IMR-90 (cell line): ENCODE measurements at places on chromosomes 3 and 15. TPM values are rescaled to one million over a fixed set of nuclear protein-coding genes. Genes with fewer than 3 reads are reported as not detected.
A peak's percentile ranks its signal among the peaks of the same experiment; 100 is the strongest.

GRCh38 chr3:58531956-58532355, 5.0 kb downstream of the ACOX2 start:
- no peak for DNase-seq

- no peak for DNase-seq
These were observed 75.4 kb downstream of the WWTR1 start for GRCh38 chr3:149582395-149582794.

Gene SPG21
- 60.8 and 65.3 TPM in 2 replicates for total RNA-seq

Gene IL20RB
- total RNA-seq = 0.56 and 0.72 TPM in 2 replicates

- DNase-seq = peak; percentile 86
These were observed 183.8 kb upstream of the KCNMB2 start for GRCh38 chr3:178352326-178353005.

GRCh38 chr15:69914960-69915359, 182.8 kb downstream of the TLE3 start:
- no peak for DNase-seq

Gene LRTM1
- not detected in 2 replicates for total RNA-seq

DNA sequence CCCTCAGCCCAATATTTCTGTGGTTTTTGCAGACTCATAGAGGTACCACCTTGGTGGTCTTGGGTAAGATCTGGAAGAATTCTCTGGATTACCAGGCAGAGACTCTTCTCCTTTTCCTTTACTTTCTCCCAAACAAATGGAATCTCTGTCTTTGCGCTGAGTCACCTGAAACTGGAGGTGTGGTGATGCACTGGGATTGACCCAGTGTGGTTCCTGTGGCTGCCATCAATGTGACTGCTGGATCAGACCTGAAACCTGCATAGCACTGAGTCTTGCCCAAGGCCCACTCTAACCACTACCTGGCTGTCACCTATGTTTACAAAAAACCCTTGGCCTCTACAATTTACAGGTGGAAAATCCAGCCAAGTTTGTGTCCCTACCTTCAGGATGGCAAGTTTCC, 295.3 kb downstream of the RBMS3 start:
- DNase-seq = no peak

Gene GOLGA8T
- total RNA-seq = not detected in 2 replicates

- DNase-seq = no peak
These were observed 1141.4 kb downstream of the TBL1XR1 start for GRCh38 chr3:176055836-176056235.

DNA sequence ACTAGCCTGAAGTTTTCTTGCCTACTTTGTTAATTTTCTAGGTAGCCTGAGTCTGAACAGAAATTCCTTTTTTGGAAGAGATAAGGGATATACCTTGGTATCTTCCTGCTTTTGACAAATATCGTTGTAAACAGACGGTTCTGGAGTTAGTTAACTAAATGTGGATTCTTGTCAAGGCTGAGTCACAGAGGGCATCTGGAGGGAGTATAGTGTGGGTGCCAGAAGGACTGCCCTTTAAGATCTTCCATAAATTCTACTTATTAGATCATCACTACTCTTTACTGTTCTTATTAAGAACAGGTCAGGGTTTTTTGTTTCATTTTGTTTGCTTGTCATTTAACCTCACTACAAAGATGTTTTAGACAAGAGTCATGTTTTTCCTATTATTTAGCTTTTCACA, 125.3 kb upstream of the SKOR1 start:
- no peak for DNase-seq

DNA sequence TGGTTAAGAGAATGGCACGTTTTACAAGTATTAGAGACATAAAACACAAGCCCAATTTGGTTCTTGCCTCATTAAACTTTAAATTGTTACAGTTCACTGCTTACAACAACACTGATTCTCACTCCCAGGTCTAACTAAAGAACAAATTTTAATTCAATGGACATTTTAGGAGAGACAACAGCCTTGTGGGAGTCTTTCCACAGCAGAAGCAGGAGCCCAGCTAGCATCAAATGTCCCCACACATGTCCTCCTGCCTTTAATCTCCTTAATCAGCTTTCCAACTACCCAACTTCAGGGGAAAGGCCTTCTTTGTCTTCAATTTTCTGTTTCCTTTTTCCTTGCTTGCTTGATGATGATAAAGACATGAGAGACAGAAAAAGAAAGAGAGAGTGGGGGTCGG, 287.8 kb upstream of the WNT5A start:
- DNase-seq = no peak

DNA sequence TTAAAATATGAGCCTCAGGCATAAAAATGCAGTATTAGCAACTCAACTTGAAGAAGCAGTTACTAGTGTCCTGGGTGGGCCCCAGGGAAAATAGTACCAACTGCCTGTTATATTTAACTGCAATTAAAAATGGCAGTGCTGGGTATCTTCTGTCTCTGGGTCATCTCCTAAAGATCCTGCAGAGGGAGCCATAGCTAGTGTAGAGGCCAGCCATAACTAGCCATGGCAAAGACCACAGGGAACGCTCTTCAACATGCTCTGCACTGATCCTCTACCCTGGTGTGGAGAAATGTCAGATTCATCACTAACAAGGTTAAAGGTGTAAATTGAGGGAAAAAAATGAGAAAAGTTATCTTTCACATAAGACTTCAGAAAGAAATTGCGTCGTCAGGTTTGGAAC, 181.3 kb downstream of the SNRPN start:
- DNase-seq = peak; percentile 15

GRCh38 chr3:29083081-29083480, 197.8 kb upstream of the RBMS3 start:
- DNase-seq = no peak

DNA sequence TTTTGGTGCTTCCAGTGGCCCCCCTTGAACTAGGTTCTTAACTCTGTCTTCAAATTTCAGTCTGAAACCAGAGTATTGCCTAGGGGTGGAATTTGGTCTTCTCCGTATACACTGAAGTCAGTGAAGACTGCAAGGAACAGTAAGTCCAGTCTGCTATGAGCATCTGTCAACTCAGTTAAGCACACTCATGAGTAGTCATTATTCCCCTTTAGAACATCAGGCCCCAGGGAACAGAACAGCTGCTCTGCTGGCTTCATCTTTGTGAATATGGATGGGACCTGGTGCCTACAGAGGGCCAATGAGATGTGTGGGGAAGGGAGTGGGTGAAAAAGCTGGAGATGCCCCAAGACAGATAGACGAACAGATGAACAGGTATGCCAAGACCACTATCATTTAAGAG, 85.2 kb upstream of the PRR23C start:
- DNase-seq = no peak

Gene PPARG
- 21.9 and 23.8 TPM in 2 replicates for total RNA-seq

Gene GJD2
- total RNA-seq = not detected in 2 replicates

DNA sequence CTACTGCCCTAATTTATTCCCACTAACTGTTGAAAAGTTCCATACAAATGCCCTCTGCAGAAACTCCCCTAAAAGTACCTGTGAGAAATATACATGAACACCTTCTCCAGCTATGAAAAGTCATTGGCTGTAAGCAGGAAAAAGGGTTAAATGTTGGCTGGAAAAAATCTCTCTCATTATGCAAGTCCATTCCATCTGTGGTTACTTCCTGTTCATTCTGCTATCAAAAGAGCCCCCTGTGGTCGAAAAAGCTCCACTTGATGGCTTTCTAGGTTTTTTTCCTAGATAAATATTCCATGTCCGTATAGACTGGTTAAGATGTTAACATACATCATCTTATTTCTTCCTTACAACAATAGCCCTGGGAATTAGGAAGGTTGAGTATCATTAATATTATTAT, 56.2 kb upstream of the AKAP13 start:
- DNase-seq = no peak

Gene ROBO1
- 53.9 and 60.8 TPM in 2 replicates for total RNA-seq

Gene SLITRK3
- not detected in 2 replicates for total RNA-seq

Gene KLHL40
- not detected in 2 replicates for total RNA-seq

Gene ST3GAL6
- total RNA-seq = 0.36 and 1.4 TPM in 2 replicates

GRCh38 chr15:33136353-33136752, 58.2 kb downstream of the FMN1 start:
- no peak for DNase-seq

DNA sequence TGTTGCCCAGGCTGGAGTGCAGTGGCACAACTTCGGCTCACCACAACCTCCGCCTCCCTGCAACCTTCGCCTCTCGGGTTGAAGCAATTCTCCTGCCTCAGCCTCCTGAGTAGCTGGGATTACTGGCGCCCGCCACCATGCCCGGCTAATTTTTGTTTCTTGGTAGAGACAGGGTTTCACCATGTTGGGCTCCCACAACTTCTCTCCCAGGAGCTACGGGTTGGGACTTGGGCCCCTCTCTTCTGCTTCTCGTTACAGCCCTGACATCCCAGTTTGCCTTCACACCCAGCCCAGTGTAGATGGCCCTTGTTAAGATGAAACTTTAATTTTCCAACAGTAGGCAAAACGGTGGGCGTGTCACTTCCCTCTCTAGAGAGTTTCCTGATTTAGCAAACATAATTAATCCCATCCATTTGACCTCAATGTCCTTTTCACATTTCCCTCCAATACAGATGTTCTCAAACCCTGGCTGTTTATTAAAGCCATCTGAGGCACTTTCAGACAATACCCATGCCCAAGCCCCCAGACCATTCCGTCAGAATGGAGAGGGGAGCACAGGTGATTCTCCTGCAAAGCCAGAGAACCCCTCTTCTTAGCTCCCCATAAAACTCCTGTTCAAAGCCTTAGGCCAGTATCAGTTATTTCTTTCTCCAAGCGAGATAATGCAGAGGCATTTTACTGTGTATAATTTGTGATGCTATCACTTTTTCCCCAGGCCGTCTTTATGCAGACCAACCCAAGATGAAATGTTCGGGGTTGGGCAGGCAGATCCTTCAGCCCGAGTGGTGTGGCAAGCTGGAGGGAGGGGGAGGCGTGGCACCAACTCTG, 245.7 kb downstream of the XXYLT1 start:
- no peak for DNase-seq

GRCh38 chr15:36371509-36371908, 207.9 kb upstream of the CDIN1 start:
- DNase-seq = peak; percentile 47

GRCh38 chr3:7226393-7226792, 365.5 kb downstream of the GRM7 start:
- DNase-seq = no peak

DNA sequence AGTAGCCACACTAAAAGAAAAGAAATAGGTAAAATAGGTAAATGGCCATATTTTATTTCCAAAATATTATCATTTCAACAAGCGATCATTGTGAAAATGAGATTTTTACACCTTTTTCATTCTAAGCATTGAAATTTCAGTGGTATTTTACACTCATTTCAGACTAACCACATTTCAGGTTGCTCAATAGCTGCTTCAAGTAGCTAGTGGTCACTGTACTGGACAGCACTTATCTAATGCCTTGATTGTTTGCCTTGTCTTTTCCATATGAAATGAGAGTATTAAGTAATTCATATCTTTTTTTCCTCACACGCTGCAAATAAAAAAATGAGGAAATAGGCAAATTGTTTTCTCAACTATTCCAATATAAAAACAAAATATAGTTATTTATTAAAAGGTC, 332.8 kb downstream of the NLGN1 start:
- peak; percentile 25 for DNase-seq

DNA sequence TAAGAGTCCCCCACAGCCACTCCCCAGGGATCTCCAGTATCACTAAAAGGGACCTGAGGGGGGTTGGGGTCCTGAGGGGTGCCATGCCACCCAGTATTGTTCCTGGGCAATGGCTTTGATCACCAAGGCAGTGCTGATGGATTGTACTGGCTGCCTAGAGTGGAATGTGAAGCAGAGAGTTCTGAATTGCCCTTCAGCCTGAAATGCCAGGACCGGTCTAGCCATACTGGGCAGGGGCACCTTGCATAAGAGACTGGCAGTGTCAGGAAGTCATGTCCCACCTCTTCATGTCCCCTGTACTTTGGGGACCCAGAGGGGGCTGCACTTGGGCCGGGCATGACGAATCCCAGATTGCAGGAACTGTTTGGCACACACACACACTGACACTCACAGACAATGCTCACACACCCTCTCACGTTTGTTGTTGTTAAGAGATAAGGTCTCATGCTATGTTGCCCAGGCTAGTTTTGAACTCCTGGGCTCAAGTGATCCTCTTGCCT, 4.5 kb upstream of the TKT start:
- DNase-seq = no peak

Gene LIPH
- total RNA-seq = 0.28 and 0.36 TPM in 2 replicates

- DNase-seq = no peak
These were observed 372.7 kb downstream of the ROBO2 start for GRCh38 chr3:77412584-77412983.

Gene TAGLN3
- total RNA-seq = 3.2 and 3.6 TPM in 2 replicates

Gene MESP2
- total RNA-seq = 0.18 and 0.28 TPM in 2 replicates

DNA sequence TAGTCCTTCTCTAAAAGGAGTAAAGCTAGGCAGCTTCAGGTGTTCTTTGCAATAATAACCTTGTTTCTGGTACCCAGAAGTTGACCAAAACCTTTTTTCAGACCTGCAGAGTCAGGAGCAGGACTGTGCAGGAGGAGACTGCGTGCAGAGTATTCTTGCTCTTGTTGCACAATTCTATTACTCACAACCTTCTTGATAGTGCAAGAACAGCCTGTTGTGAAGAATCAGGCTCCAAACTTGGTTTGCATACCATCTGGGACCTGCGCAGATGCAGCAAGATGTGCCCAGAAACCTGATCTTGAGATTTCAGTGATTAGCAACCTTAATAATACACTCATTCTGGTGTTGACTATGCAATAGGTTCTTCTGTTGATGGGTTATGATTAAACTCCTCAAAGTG, 111.9 kb downstream of the ATG7 start:
- no peak for DNase-seq

DNA sequence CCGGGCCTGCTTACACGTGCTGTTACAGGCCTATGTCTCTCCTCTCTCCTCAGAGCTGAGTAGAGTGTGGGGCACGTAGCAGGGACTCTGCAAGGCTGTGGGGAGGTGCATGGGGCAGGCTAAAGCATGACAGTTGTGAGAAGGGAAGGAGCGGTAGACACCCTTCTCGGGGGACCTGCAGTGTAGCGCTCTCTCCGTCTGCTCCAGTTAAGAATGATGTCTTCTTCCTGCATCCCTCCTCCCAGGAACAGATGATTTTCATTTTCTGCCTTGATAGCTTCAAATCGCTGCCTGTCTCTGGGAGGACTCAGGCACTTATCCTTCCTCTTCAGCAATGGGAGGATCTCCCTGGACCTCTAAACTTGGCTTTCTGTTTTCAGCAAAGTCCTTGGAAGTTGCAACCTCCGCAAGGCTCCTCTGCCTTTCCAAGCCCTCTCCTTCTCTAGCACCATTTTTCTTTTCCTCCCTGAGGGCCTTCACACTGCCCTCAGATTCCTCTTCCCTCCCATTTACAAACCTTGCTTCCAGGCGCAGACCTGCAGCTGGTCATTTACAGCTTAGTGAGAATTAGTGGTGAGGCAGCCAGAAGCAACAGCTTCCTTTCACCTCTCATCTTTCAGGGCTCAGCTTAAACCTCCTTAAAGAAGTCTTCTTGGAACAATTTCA, 23.4 kb upstream of the TLE3 start:
- DNase-seq = no peak
